ENCODE measurements at places on chromosomes 2 and 18.

- no peak for DNase-seq
Measured at GRCh38 chr2:71507476-71507875, 54.1 kb downstream of the DYSF start.

GRCh38 chr2:109060496-109060895 lies 68.5 kb upstream of the SH3RF3 start:
- DNase-seq, result no peak

DNA sequence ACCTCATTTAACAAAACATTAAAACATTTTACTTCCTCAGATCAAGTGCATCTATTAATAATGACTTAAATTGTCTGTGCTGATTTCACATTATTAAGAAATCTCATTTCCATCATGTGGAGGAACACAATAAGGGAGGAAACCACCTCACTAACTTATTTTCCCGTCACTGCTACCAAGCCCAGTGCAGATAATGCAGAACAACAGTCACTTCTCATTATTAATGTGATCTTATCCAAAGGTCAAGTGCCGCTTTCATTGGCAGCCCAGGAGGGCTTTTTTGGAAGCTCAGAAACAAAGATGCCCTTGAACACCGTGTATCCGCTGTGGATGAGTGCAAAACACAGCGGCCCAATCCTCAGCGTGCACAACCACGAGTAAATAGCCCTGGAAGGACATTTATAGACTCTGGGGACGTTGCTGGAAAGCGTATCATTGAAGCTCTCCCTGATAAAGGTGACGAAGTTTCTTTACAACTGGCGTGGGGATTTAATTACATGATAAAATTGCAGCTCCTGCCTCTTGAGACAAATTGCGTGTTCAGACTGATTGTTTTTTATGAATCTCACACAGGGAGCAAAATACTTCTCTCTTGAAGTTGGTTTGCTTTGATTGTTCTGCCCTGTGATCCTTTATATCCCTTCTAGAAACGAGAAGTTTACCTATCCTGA lies 13.2 kb downstream of the ASB18 start:
- no peak for DNase-seq

- no peak for DNase-seq
Measured at GRCh38 chr2:177548636-177549035, 156.1 kb downstream of the AGPS start.

DNA sequence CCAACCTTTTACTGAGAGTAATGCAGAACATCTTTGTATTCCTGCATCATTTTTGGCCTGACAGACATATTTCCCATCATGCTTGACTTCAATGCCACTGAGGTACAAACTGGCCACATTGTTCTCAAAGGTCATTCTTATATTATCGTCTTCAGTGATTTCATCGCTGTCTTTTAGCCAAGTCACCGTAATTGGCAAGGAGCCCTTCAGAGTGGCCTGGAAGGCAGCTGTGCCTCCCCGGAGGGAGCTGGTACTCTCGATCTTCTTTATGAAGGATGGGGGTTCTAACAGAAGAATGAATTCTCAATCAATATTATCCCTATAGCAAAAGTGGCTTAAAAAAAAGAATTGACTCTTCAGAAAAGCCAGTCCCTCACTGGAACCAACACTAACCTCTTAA lies 75.9 kb downstream of the TTN start:
- no peak for DNase-seq

DNA sequence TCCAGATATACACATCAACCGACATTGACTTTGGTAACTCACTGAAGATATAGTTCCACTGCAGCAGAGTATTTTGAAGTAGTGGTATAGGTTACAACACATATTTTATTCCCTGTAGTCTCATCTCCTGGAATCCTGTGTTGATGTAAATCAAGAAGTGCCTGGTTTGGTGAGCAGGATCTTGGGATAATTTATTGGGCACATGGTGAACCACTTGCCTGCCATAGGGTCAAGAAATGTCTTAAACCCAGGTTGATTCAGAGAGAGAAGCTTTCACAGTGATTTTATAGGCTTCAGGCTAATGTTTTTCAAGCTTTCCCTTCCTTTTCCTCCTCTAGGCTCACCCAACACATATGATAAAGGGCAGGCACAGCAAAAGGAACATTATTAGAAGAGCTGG lies 24.6 kb downstream of the CCDC85A start:
- no peak for DNase-seq

- DNase-seq, result no peak
Measured at GRCh38 chr2:178331474-178332432, 119.2 kb downstream of the PRKRA start.

- no peak for DNase-seq
Measured at GRCh38 chr2:223801736-223802135, 35.6 kb downstream of the AP1S3 start.

DNA sequence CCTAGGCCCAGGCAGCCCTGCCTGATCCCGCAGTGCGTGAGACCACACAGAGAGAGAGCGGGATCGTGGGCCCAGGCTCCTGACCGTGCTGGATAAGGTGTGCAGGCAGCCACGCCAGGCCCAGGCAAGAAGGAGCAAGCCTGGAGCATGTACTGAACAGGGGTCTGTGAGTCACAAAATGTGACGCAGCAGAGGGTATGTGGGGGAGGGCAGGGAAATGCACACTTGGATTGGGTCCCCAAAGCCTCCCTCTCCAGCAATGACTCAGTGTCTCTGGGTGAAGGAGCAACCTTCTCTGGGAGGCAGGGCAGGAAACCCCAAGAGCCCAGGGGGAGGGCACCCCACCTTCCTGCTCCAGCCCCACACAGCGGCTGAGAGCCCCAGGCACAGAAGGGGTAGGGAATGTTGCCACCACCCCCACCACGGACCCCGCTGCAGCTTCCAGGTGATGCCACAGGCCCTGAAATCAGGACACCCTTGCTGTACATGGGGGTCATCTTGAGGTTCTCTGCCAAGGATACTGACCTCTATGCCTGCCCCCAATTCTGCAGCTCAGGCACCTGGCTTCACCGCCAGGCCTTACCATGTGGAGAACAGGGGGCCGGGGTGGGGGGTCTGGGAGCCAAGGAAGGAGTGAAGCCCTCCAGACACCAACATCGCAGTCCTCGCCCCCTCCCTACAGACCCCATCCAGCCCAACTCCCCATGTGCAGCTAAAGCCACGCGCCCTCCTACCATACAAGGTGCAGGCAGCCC lies 1.3 kb upstream of the GPC1 start:
- no peak for DNase-seq

DNA sequence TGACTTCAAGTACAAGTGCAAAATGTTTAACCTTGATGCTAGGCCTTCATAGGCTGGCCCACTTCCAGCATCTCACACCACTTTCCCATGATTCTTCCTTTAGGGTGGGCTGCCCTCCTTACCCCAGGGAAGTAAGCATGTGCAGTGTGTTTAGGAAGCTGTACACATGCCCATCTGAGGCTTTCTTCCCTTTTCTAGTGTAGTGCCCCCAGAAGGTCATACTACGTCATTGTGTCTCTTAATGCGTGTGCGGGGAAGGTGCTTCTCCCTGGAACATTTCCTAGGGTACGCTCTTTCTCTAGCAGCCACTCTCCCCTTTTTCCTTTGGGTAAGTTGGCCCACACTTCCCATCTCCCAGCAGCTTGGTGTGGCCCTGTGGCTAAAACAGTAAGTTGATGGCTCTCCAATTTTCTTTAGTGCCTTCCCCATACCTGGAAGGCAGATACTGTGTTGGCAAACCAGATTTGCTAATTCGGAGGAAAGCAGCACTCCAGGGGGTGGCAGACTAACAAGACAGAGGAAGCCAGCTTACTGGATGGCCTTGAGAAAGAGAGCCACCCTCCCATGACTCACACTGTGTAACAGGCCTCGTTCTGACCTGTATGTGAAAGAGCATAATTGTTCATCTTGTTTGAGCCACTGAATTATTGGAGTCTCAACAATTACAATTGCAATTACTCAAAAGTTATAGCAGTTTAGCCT lies 1.1 kb upstream of the SULT6B1 start:
- no peak for DNase-seq

- DNase-seq, result peak; percentile 36
Measured at GRCh38 chr2:38750011-38750890, 910 bp downstream of the SRSF7 start.

GRCh38 chr2:54574107-54574859 lies 118.2 kb downstream of the SPTBN1 start:
- peak; percentile 41 for DNase-seq

- DNase-seq, result no peak
Measured at GRCh38 chr2:224579411-224579810, 5.8 kb downstream of the CUL3 start.

DNA sequence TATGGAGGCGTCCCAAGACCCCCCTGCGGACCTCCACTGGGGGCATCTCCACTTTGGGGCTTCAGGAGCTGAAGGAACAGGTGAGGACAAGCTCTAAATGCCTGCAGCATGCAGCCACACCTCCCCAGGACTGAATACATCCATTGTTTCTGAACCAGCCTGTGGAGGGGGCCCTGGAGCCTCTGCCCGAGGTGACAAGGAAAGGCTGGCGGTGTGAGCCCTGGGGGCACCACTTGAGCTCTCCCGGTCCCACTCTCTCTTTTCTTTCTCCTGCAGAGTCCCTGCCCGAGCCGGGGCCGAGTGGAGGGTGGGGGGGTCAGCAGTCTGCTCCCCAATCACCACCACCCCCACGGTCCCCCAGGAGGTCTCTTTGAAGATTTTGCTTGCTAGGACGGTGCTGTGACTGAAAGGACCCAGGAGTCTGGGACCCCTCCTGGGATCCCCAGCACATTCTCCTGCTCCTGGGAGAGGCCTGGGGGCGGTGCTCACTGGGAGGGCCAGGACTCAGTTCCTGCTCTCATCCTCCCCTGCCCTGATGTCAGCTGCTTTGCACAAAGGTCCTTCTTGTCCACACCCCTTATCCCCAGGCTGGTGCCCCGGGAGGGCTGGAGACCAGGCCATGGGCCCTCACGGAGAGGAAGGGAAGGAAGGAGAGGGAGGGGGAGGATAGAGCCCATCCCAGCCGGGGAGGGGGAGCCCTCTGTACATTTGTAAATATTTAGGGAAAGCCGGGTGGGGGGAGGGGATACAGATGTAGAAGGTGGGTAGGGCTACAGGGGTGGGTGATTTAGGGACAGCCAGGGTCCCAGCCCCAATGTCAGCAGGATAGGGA lies 5.7 kb downstream of the CHPF start:
- DNase-seq, result no peak

DNA sequence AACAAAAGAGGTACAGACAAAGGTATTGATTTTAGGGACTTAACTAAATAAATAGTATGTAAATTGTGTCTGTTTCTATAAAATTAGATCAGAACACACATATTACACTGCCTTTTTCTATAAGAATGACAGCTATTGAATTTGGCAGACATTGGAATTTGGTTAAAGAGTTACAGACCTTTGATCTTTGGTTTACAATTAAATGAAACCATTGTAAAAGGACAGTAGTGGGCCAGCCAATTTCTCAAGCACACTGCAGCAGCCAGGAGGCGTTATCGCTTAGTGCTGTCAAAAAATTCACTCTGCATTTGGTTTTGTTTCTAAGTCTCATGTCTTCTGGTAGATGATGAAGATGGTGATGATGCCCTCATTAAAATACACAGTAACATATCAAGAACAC lies 175.9 kb downstream of the NR4A2 start:
- no peak for DNase-seq

DNA sequence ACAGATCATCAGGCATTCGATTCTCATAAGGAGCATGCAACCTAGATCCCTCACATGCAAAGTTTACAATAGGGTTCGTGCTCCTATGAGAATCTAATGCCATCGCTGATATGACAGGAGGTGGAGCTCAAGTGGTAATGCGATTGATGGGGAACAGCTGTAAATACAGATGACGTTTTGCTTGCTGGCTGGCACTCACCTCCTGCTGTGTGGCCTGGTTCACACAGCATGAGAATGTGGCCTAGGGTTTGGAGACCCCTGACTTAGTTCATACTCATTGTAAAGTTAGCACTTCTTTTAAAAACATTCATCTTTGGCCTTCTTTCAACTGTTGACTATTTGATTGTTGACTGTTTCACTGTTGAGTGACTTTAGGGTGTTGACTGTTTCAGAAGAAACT lies 8.7 kb upstream of the CHMP1B start:
- no peak for DNase-seq

- no peak for DNase-seq
Measured at GRCh38 chr2:66324909-66325528, 109.9 kb upstream of the MEIS1 start.

DNA sequence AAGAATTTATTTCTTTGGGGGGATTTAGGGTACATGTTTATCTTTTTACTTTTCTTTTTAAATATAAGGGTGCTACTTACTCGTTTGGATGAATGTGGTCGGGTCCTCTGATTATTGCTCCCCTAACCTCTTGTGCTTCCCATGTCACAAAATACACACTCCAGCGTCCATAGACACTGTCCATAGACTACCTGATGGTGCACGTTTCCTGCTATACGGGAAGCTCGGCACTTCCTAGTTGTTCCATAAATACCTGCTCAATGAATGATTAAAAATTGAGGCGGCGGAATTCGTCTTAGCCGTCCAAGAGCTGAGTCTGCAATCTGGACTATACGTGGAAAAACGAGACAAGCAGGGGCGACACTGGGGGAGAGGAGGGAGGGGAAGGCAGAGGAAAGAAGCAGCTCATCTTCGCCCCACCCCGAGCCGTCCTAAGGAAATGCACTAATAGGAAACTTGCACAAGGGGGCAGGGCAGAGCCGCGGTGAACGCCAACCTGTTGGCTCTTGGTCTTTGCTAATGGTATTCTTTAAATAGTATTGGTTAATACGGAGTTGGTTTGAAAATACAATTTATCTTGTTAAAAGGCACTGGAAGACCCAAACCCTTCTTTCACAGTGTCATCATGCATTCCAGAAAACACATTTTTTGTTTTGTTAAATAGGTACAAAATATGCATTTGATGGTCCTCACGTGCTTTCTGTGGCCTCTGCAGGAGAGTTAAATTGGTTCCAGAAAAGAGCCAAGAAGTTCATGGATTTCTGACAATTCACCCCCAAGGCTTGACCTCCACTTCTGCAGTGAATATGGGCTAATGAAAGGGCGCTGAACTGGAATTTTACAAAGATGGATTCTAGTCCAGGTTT lies 73.0 kb upstream of the KCTD1 start:
- no peak for DNase-seq

GRCh38 chr2:138219961-138220360 lies 255.7 kb downstream of the HNMT start:
- DNase-seq, result no peak

- DNase-seq, result no peak
Measured at GRCh38 chr2:37268111-37268510, 36.7 kb downstream of the NDUFAF7 start.

DNA sequence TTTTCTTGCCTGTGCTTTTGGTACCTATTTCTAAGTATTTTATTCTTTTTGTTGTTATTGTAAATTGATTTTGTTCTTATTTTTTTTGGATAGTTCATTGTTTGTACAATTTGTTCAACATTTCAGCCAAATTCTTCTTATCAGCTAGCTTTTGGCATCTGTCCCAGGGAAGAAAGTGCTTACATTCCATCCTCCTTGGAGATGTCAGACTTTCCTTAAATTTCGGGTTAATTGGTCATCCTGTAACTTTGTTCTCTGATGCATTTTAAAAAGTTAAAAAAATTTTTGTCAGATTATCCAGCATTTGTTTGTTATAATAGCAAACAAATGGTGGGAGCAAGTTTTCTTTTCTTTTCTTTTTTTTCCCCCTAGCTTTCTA lies 60.3 kb downstream of the PTH2R start:
- DNase-seq, result no peak

GRCh38 chr2:43270930-43271615 lies 44.7 kb upstream of the ZFP36L2 start:
- no peak for DNase-seq
